CD8-positive, alpha-beta memory T cell (primary cell): ENCODE measurements at places on chromosomes 2 and 18. TPM values are rescaled to one million over a fixed set of nuclear protein-coding genes. Genes with fewer than 3 reads are reported as not detected.

- no peak for DNase-seq
Measured at GRCh38 chr2:152861349-152861942, 143.0 kb downstream of the ARL6IP6 start.

- DNase-seq, result no peak
Measured at GRCh38 chr2:200453853-200454534, 55.9 kb downstream of the KCTD18 start.

GRCh38 chr2:195313962-195314361 is 343.1 kb upstream of the SLC39A10 start:
- DNase-seq, result no peak

DNA sequence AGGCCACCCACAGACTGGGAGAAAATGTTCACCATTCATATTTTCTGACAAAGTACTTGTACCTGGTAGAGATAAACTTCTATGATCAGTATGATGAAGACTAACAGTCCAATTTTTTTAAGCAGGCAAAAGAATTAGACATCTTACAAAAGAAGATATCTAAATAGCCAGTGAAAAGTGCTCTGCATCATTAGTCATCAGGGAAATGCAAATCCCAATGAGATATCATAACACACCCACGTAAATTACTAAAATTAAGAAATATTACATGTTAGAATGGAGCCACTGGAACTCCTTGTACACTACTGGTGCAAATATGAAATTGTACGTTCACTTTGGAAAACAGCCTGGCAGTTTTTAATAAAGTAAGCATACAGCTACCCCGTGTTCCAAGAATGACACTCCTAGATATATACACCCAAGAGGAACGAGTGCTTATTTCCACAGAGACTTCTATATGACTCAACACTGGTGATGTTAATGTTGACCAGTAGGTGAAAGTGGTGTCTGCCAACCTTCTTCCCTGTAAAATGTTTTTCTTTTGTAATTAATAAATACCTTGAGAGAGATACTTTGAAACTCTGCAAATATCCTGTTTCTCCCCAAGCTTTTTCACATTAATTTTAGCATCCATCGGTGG is 80.3 kb downstream of the NPAS2 start:
- DNase-seq, result no peak

GRCh38 chr2:160076241-160076640 is 13.8 kb upstream of the PLA2R1 start:
- DNase-seq, result no peak

DNA sequence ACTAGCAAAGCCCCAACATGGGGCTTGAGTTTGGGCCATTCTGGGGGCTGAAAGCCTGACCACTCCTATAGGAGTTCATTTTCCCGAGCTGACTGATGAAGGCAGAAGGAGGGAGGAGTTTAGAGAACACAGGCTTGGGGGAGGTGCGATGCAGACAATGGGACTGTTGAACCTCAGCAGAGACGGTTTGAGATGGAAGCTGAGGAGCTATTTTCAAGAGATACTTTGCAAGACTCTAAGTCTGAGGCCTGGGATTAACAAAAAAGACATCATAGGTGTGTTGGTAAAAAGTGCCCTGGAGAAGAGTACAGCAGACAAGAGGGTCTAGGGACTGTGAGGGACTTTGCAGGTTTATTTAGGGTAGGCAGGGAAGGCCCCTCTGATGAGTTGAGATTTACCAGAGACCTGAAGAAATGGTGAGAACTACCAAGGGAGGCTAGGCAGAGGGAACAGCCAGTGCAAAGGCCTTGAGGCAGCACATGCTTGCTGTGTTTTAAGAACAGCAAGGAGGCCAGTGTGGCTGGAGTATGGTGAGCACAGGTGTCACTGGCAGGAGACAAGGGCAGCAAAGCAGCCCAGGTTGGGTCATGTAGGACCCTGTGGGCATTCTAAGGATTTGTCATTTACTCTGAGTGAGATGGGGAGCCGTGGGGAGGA is 31.6 kb downstream of the PCBP1 start:
- DNase-seq, result no peak

- no peak for DNase-seq
Measured at GRCh38 chr2:217899231-217900009, 103.4 kb downstream of the TNS1 start.

DNA sequence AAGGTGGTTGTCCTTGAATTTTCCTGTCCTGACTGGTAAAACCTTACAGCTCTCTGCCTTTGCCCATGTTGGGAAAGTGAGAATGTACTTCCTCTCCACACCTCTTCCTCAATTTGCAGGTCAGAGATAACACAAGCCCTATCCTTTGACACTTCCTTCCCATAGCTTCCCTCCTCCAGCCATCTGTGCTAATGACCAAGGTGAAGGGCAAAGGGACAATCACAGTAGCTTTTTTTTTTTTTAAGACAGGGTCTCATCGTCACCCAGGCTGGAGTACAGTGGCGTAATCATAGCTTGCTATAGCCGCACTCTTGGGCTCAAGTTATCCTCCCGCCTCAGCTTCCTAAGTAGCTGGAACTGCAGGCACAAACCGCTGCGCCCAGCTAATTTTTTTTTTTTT is 24.3 kb upstream of the STPG4 start:
- DNase-seq, result no peak

DNA sequence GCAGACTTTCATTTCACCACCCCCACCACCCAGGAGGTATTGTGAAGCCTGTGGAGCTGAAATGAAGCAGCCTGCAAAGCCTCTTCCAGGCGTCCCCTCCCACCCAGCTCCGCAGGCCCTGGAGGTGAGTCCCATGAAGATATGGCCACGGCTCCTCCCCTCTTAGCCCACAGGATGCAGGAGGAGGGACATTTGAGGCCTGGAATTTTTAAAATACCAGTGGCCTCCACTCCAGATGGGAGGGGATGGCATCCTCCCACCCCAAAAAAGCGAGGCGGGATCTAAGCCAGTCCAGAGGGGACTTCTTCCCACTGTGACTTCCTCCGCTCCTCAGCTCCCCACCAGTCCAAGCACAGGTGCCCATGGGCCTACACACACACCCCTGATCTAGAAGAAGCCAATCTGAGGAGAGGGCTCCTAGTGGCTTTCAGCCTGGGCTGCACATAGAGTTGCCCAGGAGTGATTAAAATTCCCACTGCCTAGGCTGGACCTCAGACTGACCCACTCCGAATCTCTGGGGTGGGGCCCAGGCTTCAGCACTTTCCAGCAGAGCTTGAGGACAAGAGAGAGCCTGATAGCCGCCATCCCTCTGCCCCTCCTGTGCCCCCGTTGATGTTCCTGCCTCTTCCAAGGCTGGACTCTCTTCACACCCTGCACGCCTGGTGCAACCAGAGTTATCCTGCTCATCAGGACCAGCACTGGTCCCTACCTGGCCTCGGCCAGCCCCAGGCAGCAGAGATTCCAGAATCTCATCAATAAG is 206.9 kb downstream of the TNS1 start:
- no peak for DNase-seq

GRCh38 chr2:199160677-199161465 is 296.9 kb downstream of the SATB2 start:
- no peak for DNase-seq

- DNase-seq, result no peak
Measured at GRCh38 chr2:152396051-152396511, 61.1 kb downstream of the FMNL2 start.

GRCh38 chr2:189818249-189819038 is 34.2 kb downstream of the PMS1 start:
- DNase-seq, result no peak

DNA sequence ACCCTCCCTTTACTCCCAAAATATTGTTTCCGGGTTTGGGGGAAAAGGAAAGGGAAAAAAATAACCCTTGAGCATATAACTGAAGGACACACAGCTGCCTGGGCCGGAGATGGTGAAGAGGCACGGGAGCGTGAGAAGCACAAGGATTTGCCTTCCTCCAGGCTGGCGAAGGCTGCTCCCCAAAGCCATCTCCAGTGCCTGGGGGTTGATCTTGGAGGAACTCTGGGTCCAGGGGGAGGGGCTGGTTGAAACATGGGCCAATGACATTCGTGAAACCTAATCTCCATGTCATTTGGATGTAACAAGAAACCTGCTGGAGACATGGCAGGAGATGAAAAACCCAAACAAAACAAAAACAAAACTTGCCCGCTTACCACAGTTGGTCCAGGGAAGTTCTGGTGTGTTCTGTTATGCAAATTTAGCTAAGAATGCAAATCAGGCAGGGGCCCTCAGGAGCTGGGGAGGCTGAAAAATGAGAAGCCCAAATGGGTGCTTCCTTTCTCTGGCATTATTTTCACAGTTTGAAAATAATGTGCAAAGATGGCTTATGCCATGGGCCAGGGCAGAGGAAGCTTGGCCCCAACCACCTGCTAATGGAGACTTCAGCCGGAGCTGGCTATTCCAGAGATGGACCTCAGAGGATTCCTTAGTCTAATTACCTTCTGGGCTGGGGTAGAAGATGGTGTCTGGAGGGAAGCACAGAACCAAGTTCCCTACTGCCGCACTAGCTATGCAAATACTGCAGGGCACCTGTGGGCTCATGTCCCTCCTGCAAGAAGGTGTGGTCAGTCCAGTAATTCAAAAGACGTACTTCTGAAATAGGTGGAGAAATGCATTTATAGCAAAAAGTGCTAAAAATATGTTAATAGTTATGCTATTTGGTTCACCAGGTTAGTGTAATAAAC is 180.9 kb downstream of the BCL2 start:
- no peak for DNase-seq

- no peak for DNase-seq
Measured at GRCh38 chr18:74377776-74378175, 62.1 kb downstream of the C18orf63 start.

DNA sequence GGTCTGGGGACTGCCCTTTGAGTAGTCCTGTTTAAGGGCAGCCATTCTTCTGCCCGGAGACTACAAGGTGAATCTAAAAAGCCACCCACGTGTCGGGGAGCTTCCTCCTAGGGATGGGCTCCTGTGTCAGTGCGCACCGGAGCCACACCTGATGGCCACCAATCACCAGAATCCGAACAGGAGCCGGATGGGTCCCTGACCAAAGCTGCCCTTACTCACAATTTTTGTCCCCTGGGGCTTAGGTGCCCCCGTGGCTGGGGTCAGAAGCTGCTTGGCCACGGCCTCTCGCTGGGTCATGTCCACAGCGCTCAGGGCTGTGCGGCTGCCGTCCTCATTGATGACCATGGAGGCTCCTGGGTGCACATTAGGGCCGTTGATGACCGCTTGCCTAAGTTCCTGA is 30.9 kb downstream of the POLR1A start:
- DNase-seq, result no peak

BMP10 gene
- total RNA-seq, result not detected

CCDC93 gene
- total RNA-seq, result 33.5 TPM

LHCGR gene
- not detected for total RNA-seq

CPO gene
- total RNA-seq, result not detected

CFC1 gene
- not detected for total RNA-seq

CROCC2 gene
- total RNA-seq, result not detected

AQP12A gene
- not detected for total RNA-seq

ASTL gene
- total RNA-seq, result 18.0 TPM

CIB4 gene
- total RNA-seq, result not detected

RSAD2 gene
- total RNA-seq, result 1.00 TPM
